ENCODE measurements at places on chromosomes 2 and 18. TPM values are rescaled to one million over a fixed set of nuclear protein-coding genes. Genes with fewer than 3 reads are reported as not detected.

FZD7 gene
- total RNA-seq: 42.2 TPM

DNA sequence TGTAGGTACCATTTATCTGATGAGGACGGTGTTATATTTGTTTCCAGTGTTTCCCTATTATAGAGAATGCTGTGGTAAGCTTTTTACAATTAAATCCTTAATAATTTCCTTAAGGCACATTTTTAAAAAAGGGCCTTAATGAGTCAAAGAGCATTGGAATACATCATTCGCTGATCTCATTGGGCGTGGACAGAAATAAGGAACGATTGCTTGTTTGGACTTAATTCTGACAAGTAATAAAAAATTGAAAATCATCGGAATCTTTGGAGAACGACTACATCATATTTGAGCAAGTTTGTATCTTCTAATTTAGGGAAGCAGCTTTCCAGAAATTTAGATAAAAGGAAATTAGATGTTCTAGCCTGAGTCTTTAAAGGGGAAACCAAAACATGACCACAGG, 11.3 kb downstream of the AGPS start:
- H3K4me1 ChIP-seq: peaks cover 32% of the 10 kb centered on the region
- DNase-seq: no peak
- peaks cover 2% of the 10 kb centered on the region for H3K27me3 ChIP-seq
- no peak overlapping the region for H3K4me3 ChIP-seq
- H3K27ac ChIP-seq: no peak overlapping the region

GRCh38 chr2:148461876-148462275, 182.7 kb upstream of the EPC2 start:
- no peaks in the 10 kb centered on the region for H3K27me3 ChIP-seq
- DNase-seq: no peak
- H3K4me1 ChIP-seq: peaks cover 7% of the 10 kb centered on the region
- no peaks in the 10 kb centered on the region for H3K36me3 ChIP-seq

MYCN gene
- 8.5 TPM for total RNA-seq

DNA sequence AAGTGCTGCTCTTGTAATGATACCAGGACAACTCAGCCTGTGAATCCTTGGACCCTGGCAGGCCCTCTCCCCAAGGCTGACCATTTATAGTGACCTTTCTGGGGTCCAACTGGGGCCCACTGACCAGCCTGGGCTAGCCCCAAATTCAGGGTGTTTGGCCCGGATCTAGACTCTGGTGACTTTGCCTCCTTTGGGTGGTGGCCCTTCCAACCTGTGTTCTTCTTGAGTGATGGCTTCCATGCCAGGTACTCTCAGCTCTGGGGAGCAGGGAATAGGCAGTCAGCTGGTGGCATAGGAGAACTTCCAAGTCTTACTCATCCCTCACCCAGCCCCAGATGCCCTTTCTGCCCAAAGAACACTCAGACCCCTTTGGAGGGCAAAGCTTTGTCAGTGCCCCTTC, 10.3 kb downstream of the MYO7B start:
- no peak overlapping the region for H3K4me3 ChIP-seq
- peaks cover 5% of the 10 kb centered on the region for H3K36me3 ChIP-seq
- no peak overlapping the region for H3K27ac ChIP-seq
- peaks cover 27% of the 10 kb centered on the region for H3K4me1 ChIP-seq
- DNase-seq: no peak
- peaks cover 11% of the 10 kb centered on the region for H3K27me3 ChIP-seq

ZSWIM2 gene
- not detected for total RNA-seq

ALPG gene
- total RNA-seq: not detected

DNA sequence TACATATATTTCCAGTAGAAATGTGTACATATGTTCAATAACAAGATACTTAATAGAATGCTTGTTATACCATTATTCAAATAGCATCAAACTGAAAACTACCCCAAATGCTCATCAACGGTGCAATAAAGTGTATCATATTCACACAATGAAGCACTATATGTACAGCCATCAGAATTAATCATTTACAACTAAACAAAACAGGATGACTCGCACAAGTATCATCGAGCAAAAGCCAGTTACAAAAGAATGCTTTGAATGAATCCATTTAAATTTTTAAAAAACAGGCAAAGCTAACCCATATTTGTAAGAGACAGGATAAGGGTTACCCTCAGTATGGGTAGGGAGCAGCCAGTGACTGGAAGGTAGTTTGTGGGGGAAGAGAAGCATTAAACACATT, 132.8 kb upstream of the PDE1A start:
- no peak overlapping the region for H3K4me3 ChIP-seq
- H3K27ac ChIP-seq: no peak overlapping the region
- H3K36me3 ChIP-seq: no peaks in the 10 kb centered on the region
- no peaks in the 10 kb centered on the region for H3K4me1 ChIP-seq
- no peak for DNase-seq

Data from endothelial cell (in vitro differentiated cells).